WERI-Rb-1 (cell line): ENCODE measurements at places on chromosomes 3 and 15.
A peak's percentile ranks its signal among the peaks of the same experiment; 100 is the strongest.

DNA sequence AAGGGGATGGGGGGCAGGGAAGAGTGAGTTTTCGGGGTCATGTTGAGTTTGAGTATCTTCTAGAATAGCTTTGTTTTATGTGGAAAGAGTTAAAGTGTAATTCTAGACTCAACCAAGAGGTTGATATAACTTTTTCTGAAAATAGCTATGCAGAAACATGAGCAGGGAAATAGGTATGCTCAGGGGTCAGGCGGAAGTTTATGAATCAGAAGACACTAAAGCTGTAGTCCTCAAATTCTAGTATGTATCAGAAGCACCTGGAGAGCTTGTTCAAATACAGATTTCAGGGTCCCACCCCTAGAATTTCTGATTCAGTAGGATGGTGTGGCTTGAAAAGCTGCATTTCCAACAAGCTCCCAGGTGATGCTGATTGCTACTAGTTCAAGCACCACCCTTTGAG is 37.6 kb upstream of the UBE2E2 start:
- DNase-seq, result no peak

- DNase-seq, result no peak
These were observed 173.8 kb downstream of the ADAMTS17 start for GRCh38 chr15:100167884-100168375.

DNA sequence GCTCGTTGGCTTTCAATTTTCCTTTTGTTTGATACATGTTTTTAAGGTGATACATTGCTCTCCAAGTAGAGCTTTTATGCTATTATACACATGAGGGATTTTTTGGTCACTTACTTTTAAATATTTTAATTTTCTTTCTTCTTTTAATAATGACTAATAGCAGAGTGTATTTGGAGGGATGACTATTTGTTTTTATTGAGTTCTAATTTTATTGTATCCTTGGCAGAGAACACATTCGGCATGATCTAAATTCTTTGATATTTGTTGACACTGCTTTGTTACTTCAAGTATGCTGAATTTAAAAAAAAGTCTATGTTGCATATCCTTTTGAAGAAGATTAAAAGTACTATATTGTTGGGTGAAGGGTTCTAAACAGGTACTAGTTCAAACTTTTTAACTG is 149.9 kb upstream of the PDZRN3 start:
- DNase-seq, result no peak

- DNase-seq, result no peak
These were observed 7.8 kb downstream of the EMC3 start for GRCh38 chr3:9978710-9979305.

DNA sequence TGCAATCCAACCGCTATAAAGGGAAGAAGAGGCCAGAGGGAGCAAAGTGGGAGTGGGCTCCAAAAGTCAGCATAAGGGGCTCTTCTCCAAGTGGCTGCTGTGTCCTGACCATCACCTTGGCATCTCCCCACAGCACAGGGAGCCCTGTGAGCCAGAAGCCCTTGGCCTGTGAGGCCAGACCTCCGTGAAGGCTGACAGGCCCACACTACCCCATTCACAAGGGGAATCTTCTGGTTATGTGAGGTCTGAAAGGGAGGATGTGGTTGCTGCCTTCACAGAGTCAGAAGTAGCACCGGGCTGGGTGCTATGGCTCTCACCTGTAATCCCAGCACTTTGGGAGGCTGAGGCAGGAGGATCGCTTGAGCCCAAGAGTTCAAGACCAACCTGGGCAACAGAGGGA is 2.6 kb upstream of the ULK3 start:
- no peak for DNase-seq

- DNase-seq, result no peak
These were observed 22.3 kb upstream of the GHSR start for GRCh38 chr3:172470588-172470987.

DNA sequence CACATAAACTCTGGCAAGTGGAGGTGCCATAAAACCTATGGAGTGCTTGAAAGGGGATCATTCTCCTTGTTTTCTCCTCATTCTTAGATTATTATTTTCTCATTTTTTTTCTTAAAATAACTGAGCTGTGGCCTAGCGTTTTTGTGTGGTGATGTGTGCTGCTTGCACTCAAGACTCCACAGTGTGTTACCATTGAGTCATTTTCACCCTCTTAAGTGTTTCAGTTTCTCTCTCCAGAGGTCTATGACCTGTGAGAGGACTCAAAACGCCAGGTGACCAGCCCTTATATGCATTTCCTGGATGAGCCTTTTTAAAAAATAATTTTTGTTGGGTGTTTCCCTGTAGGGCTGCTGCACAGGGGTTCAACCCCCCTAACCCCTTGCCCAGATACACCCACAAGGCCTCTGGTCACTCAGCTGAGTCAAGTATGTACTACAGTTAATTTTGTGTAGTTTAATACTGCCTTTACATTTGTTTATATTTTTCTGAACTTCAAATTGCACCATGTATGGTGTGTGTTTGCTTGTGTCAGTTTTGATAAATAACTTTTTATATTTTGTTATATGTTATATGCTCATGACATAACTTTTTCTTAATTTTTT is 15.4 kb upstream of the BTLA start:
- DNase-seq, result no peak

- no peak for DNase-seq
These were observed 156.7 kb downstream of the CACNA1D start for GRCh38 chr3:53650928-53651661.

DNA sequence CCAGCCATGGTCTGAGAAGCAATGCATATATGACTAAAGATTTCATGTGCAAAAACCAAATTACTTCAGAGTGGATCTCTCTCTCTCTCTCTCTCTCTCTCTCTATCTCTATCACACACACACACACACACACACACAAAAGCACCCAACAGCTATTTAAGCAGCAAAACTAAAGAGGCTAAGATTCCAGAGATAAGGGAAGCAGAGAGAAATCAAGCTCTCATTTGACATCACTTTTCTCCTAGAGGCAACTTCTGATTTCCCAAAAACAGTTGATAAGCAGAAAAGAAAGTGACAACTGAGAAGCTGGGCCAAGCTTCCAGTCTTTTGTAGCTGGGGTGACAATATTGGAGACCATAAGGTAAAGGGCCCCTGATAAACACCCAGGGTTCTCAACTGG is 526.0 kb upstream of the NR2F2 start:
- DNase-seq, result no peak

- DNase-seq, result peak; percentile 71
These were observed 37.0 kb upstream of the CDCP1 start for GRCh38 chr3:45182915-45183871.

- DNase-seq, result no peak
These were observed 28.8 kb downstream of the CDIN1 start for GRCh38 chr15:36608180-36608579.

GRCh38 chr3:195059006-195059350 is 212.0 kb downstream of the XXYLT1 start:
- no peak for DNase-seq

GRCh38 chr3:48569808-48570450 is 6.3 kb upstream of the UCN2 start:
- no peak for DNase-seq

GRCh38 chr15:67130673-67131601 is 65.5 kb downstream of the SMAD3 start:
- no peak for DNase-seq

DNA sequence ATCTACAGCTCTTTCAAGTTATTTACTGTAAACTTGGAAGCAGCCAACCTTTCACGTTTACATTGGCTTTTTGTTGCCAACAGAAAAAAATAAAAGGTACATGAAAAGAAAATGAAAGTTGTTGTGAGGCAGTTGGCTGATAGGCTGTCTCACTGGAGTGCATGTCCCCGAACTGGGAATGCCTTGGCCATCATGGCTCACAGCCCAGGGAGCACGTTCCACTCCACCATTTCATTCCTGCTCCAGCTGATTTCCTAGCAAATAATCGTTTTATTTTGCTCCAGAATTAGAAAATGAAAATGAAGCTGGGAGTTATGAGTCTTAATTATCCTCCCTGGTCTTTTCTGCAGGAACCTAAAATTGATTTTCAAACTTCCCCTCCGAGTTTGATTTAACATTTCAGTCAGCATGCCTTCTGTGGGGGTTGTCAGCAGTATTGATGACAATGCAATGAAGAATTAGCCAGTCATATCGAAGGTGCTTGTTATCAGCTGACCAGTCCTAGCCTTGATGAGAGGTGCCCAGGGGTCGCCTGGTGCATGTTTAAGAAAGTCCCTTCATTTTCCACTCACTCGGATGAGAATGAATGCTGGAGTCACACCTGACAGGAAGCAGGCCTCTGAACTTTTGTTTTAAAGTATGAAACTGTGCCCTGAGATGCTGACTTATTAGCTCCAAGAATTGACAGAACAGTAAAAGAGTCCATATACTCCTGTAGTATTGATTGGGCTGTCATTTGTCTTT is 293.7 kb upstream of the TRIM42 start:
- no peak for DNase-seq

DNA sequence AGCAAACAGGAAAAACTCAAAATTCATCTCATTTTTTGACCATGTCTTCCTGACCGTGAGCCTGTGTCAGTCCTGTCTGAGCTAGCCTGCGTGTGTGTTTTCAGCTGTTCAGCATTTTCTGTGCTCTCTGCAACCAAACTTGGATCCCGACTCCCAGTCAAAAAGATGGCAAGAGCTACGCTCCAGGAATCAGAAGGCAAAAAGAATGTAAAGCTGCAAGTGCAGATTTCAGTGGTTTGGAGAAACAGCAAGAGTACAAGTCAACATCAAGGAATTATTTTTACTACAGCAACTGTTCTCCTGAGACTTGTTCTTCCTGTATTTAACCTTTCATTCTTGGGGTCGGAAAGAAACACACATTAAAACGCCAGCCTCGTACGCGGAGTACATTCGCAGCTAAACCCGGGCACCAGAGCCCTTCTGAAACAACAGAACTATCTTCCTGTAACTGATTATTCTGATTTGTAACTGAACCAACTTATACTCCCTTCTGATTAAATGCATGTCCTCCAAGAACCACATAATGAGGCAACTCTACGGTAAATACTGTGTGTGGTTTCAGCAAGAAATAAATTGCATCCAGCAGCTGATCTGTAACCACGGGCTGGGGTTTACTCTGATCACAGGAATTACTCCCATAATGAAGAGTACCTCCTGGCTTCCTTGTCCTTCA is 107.4 kb downstream of the LRIG1 start:
- DNase-seq, result no peak

GRCh38 chr15:22973286-22973685 is 6.9 kb downstream of the CYFIP1 start:
- DNase-seq, result no peak

DNA sequence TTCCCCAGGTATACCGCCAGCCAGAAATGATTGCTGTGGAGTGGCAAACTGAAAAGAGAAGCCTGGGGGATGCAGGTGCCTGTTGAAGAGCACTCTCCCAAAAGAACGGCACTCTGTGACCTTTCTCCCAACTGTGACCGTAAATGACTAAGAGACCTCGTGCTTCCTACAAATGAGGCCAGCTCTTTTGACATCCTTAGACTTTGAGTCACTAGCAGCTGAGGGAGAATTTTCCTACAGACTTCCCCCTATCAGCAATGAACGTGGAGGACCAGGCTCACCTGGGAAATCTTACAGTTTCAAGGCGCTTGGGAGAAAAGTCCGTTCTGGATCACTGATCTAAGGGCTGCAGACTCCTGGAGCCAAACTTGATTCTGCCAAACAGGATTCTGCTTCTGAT is 8.6 kb downstream of the AQP9 start:
- DNase-seq, result no peak

GRCh38 chr15:70525551-70525950 is 237.8 kb downstream of the UACA start:
- DNase-seq, result no peak

DNA sequence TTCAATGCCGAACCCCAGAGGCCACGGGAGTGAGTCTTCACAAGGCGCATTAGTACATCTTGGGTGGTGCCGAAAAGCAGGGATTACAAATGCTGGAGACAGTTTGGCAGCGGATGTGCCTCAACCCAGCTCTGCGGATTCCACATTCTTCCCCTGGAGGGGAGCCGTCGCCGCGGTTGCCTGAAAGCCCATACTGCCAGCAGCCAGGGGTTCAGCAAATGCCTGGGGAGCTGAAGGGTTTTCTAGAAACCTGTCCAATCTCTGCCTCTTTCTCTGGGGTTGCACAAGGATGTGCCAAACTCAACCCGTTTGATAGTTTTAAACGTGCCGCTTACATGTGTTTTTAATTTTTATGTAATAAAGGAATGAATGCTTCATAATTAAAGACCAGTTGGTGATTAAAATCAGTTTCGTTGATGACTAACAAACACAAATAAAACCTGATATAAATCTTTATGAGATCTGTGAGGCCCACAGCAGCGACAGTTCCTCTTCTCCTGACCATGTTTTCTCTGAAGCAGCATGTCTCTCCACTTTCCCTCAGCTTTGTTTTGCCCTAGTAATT is 74.6 kb upstream of the LEKR1 start:
- DNase-seq, result no peak

DNA sequence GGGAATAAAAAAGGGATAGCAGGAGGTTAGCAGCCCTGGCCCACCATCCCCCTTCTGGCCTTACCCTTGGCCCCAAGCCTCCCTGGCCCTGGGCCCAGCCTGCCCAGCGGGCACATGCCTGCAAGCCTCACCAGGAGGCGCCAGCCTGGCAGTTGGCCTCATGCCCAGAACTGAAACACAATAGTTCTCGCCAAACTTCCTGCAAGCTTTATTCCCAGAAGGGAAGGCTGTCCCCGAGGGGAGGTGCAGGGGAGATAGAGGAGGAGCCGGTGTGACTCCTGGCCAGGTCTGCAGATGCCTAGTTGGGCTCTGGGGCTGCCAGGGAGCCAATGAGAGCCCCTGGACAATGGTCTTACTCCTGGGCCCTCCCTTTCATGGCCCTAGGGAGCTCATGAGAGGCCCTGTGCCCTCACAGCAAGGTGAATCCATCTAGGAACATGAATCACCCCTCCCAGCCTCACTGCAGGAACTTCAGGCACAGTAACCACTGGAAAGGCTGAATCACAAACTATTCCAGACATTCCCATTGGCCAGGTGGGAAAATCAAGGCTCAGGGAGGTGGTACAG is 4.0 kb downstream of the CCDC33 start:
- no peak for DNase-seq

DNA sequence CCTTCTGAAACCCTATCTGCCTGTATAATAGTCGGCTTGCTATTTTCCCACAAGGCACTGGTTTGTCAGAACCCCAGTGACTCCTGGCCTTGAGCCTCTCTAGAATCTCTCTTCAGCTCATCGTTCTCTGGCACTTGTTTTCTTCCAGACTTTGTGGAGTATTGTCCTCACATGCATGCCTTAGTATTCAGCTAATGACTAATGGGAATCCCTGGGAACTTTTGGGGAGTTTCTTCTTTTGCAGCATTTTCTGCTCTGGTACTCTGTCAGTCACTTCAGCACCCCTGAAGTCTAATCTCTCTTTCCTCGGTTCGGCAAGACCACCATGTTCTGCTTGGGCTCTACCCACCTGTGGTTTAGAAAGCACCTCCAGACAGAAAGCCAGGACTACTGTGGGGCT is 35.8 kb upstream of the THRB start:
- DNase-seq, result no peak

DNA sequence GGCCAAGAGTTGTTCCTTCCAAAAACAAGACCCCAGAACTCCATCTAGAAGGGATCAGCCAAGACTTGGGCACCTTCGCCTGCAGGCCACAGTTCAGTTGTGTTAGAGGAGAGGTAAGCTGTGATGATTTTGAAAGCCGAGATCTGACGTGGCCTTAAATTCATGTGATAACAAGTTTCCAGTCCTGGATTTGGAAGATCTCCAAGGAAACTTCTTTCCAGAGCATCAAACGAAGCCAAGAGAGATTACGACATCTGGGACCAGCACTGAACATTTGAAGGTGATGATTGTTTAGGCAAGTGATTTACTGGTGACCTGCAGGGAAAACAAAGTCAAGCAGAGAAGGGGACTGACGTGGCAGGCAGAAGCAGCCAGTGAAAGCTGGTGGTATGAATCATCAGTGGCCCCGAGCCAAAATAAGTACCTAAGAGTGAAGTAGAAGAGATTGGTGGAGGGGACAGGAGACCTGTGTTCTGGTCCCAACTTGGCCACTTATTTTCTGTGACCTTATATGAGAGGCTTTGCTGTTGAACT is 339.0 kb upstream of the PROK2 start:
- no peak for DNase-seq
